ENCODE measurements at places on chromosomes 16 and 17.

- DNase-seq, result no peak
These were observed 36.3 kb downstream of the CMTM3 start for GRCh38 chr16:66640724-66641314.

DNA sequence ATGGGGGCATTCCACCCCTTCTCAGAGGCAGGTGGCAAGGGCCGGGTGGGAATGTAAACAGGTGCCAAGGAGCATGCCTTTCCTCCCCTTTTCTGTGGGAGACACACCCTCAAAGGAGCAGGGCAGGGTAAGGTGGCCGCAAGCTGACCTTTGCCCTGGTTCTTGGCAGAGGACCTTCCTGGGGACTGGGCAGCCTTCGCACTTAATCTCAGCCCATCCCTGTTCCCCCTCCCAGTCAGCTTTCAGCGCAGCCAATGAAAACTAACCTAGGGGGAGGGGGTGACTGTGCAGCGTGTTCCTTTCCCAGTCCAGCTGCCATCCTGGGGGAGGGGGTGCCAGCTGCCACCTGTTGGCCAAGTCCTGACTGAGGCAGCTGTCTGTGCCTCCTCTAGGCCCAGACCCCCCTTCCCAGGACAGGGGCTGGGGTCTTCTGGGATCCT lies 2.8 kb downstream of the TRAF4 start:
- DNase-seq, result no peak

GRCh38 chr16:58211846-58212245 lies 13.9 kb upstream of the CSNK2A2 start:
- no peak for DNase-seq

DNA sequence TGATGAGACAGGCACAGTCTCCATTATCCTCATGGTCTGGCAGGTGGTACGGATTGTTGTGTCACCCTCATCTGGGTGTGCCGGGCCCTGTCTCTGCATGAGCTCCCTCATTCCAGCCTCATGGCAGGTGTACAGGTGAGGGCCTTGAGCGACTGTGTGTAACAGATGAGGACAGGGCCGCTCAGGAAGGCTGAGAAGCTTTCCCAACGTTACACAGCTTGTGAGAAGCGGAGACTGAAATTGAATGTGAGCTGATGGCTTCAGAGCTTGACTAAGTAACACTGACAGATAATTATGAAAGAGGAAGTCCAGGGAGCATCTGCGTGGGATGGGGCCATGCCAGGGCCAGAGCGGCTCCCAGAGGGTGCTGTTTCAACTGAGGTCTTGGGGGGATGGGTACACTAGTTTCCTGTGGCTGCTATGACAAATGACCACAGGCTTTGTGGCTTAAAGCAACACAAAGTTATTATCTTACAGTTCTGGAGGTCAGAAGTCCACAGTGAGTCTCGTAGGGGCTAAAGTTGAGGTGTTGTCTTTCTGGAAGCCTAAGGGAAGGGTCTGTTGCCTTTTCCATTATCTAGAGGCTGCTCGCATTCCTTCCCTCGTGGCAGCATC lies 36.7 kb downstream of the CMIP start:
- DNase-seq, result no peak

GRCh38 chr17:44069974-44070454 lies 521 bp upstream of the G6PC3 start:
- DNase-seq, result no peak
